ENCODE measurements at places on chromosomes 7 and 10.

DNA sequence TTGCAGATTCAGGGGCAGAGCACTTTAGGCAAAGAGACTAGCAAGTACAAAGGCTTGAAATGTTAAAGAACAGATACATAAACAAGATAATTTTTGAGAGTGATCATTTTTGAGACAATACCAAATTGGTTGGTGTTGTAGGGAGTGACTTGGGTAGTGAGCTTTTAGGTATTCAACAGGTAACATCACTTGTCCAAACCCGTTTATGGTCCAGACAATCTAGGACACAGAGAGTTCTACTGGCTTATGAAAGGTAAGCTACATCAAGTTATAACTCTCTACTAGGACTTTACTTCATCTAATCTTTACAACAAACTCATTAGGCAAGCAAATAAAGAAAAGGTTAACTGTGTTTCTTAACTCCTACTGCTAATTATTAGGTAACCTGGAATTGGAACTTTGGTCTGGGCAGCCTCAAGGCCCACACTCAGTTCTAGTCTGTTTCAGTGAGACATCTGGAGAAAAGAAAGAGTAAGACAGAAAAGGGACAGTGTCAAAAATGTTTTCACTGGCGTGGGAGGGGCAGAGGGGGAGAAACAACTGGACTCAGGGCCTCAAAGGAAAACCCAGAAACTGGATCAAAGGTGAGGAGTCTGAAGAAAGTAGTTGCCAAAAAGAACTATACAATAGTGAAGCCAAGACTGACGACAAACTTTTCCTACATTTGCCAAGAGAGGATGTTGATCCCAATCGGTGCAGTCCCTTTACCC is 39.2 kb downstream of the GNAT3 start:
- no peak for DNase-seq

GRCh38 chr7:2567679-2568278 is 9.0 kb downstream of the IQCE start:
- no peak for DNase-seq

DNA sequence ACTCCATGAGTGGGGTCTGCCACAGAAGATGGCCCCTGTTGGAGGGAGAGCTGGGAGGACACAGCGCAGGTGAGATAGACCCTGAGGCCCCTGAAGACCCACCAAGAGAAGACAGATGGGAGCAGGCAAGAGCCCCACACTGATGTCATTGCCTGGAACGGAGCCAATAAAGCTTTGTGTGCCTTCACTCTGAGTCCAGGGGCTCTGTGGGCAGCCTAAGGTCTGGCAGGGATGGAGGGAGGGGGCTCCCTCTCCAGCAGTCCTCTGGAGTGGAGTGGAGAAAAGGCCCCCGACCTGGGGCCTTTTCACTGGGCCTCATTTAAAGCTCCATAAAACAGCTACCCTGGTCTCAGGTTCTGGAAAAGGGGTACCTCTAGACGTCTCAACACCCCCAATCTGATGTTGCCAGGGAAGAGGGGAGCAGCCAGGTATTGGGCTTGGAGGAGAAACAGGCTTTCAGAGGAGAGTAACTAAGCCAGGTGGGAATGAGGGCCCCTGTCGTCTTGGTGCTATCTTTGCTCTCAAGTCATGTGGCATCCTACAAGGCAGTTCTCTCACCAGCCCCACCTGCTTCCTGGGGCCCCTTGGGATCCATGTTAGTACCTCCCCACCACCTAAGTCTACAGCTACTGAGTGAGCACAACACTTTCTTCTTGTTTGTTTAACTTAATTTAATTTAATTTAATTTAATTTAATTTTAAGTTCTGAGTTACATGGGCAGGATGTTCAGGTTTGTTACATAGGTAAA is 1.4 kb downstream of the C10orf62 start:
- no peak for DNase-seq

DNA sequence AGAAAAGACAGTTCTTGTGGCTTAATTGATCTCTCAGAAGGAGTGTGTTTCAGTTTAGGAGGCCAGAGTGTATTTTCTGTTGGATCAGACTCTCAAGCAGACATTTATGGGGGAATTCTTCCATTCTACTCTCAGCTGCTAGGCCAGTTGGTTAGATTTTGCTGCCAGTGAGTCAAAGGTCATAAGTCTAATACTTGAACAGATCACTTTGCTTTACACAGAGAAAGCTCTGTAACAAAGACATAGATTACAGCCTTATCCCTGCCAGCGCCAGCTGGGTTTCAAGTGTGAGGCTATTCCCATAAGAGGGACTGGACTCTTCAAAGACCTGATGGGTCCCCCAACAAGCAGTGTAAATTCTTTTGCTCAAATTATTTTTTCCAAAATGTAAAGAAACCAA is 145.6 kb upstream of the SEMA3C start:
- DNase-seq, result no peak

DNA sequence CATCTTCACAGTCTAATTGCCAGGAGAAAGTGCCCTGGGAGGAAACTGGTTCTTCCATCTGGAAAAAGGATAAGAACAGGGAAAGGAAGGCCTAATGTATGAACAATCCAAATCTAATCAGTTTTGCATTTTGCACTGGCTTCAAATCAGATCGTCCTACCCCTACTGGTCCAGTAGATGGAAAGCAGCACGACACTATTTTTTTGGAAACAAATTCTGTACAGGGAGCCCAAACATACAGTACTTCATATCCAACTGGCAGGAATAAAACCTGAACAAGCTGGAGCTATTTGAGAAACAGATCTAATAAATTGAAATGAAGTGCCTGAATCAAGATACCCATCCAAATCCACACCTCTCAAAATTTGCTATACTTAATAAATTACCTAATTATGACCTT is 36.5 kb downstream of the ETV1 start:
- no peak for DNase-seq

- no peak for DNase-seq
These were observed 44.9 kb downstream of the CCDC71L start for GRCh38 chr7:106615808-106616707.

GRCh38 chr10:84845628-84846261 is 517.4 kb downstream of the CCSER2 start:
- no peak for DNase-seq

- DNase-seq, result no peak
These were observed 8.6 kb upstream of the TLX1 start for GRCh38 chr10:101122270-101123084.

Data from CD4-positive, alpha-beta T cell treated with Interleukin-15 for 1 hour (primary cell).